Stimulated activated CD4-positive, alpha-beta T cell treated with anti-CD3 and anti-CD28 coated beads, Interleukin-1b, Interleukin-23, amount 100 ng/mL, for 1 hour (primary cell): ENCODE measurements at places on chromosomes 6 and 20.

GRCh38 chr6:105452924-105453756, 50.3 kb upstream of the PREP start:
- no peak for DNase-seq

GRCh38 chr6:46013639-46014038, 2.0 kb downstream of the CLIC5 start:
- DNase-seq: no peak

GRCh38 chr6:4316867-4317400, 181.6 kb upstream of the ECI2 start:
- DNase-seq: no peak

GRCh38 chr20:36992802-36993334, 41.4 kb upstream of the SAMHD1 start:
- DNase-seq: no peak

- no peak for DNase-seq
Observed at GRCh38 chr6:130624046-130624445, 203.2 kb upstream of the SMLR1 start.
